Activated naive CD4-positive, alpha-beta T cell treated with anti-CD3 and anti-CD28 coated beads for 36 hours (primary cell): ENCODE measurements at places on chromosomes 7 and 10.
A peak's percentile ranks its signal among the peaks of the same experiment; 100 is the strongest.

GRCh38 chr10:112938808-112939482, 11.1 kb upstream of the TCF7L2 start:
- H3K36me3 ChIP-seq, result no peaks in the 10 kb centered on the region
- no peaks in the 10 kb centered on the region for H3K4me1 ChIP-seq
- peaks cover 3% of the 10 kb centered on the region for H3K27me3 ChIP-seq
- H3K4me3 ChIP-seq, result no peak overlapping the region
- H3K27ac ChIP-seq, result no peak overlapping the region

DNA sequence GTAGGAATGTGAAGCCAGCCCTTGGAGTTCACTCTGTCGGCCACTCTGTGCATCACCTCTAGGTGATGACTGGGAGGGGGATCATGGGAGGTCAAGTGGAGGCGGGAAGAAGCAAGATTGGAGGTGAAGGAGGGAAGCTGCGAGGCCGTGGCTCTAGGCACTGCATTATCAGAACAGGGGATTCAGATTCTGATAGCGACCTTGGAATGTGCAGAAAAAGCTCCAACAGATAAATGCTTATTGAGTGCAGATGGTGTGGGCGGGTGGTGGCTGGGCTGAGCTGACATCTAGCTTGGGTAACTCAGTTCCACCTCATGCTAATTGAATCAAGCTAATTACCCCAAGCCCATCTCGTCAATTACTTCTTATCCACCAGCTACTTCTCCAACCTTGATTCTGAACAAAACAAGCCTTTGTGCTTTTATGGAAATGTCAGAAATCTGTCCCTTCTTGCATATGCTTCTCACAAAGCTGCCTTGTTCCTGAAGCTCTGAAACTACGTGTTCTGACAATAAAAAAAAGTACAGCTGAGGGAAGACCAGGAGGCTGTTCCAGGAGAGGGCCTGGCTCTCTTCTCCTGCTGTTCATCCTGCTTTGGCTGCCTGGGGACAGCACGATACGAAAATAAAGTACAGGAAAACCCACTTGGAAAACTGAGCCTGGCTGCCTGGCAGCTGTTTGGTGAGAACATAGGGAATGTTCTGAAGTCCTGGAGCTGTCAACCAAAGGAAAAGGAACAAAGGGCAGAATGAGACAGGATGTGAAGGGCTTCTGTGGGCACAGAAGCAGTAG, 27.5 kb downstream of the STRA8 start:
- peaks cover 2% of the 10 kb centered on the region for H3K36me3 ChIP-seq
- H3K4me3 ChIP-seq, result no peak overlapping the region
- H3K27me3 ChIP-seq, result peaks cover 2% of the 10 kb centered on the region
- peak overlapping the region; percentile 21 for H3K27ac ChIP-seq

DNA sequence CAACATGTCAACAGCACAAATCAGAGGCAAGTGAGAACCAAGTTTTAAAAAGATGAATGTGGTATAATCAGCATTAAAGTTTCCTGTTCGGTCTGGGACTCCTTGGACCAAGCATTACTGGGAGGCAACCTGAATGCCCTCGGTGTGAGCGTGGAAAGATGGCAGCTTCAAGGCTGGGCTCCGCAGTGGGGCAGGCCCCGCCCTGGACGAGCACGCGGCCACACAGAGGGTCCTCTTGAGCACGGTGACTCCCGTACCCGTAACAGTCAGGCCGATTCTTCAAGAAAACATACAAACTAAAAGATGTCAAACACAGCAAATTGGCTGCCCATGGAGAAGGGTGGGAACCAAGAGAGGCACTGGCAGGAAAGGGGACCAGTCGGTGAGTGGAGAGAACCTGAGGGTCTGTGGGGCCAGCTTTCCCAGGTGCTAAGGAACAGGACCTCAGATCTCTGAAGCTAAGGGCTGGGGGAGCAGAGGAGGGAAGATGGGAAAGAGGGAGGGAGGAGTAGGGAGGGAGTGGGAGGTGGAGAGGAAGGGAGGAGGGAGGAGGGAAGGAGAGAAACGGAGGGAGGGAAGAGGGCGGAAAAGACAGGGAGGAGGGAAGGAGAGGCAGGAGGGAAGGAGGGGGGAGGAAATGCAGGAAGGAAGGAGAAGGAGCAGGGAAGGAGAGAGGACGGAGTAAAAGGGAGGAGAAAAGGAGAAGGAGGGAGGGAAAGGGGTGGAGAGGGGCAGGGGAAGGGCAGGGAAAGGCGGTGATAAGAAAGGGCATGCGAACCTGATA, 71.2 kb upstream of the FAM20C start:
- H3K27me3 ChIP-seq, result peaks cover 12% of the 10 kb centered on the region
- no peak for DNase-seq
- no peaks in the 10 kb centered on the region for H3K4me1 ChIP-seq
- H3K27ac ChIP-seq, result no peak overlapping the region

- H3K36me3 ChIP-seq, result no peaks in the 10 kb centered on the region
- no peaks in the 10 kb centered on the region for H3K4me1 ChIP-seq
- no peak within 1 kb of the TSS for H3K27ac ChIP-seq
- H3K4me3 ChIP-seq, result no peak within 1 kb of the TSS
- DNase-seq, result peak; percentile 38
Measured at GRCh38 chr10:49679480-49679893, at the start of gene C10orf53. TSS of gene C10orf53 (plus strand) at chr10:49679651. CDS start at chr10:49679698, 47 bp downstream.

- no peak within 1 kb of the TSS for H3K27ac ChIP-seq
- H3K27me3 ChIP-seq, result peaks cover 63% of the 10 kb centered on the region
- no peaks in the 10 kb centered on the region for H3K36me3 ChIP-seq
- DNase-seq, result no peak
- peak within 1 kb of the TSS; percentile 38 for H3K4me3 ChIP-seq
- peaks cover 20% of the 10 kb centered on the region for H3K4me1 ChIP-seq
Measured at GRCh38 chr7:27173956-27174873, at the start of gene HOXA10. TSS of gene HOXA10 (minus strand) at chr7:27174320. CDS start at chr7:27174306, 14 bp downstream.

- no peak overlapping the region for H3K27ac ChIP-seq
- no peak overlapping the region for H3K4me3 ChIP-seq
- H3K36me3 ChIP-seq, result no peaks in the 10 kb centered on the region
- no peak for DNase-seq
- no peaks in the 10 kb centered on the region for H3K27me3 ChIP-seq
- peaks cover 11% of the 10 kb centered on the region for H3K4me1 ChIP-seq
Measured at GRCh38 chr10:69503001-69503895, 52.0 kb downstream of the TSPAN15 start.

DNA sequence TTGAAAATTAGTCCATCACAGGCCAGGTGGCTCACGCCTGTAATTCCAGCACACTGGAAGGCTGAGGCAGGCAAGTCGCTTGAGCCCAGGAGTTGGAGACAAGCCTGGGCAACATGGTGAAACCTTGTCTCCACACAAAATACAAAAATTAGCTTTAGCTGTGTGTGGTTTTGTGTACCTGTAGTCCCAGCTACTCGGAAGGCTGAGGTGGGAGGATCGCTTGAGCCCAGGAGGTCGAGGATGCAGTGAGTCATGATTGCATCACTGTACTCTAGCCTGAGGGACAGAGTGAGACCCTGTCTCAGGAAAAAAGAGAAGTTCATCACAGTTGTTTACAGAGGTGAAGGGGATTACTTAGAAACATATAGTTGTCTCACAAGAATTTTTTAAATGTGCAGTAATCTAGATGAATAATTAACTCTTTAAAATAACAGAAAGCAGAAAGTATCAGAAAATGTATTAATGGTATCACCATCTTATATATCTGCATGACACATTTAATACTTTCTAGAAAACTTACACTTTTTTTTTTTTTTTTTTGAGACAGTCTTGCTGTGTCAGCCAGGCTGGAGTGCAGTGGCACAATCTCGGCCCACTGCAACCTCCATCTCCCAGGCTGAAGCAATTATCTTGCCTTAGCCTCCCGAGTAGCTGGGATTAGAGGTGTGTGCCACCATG, 8.9 kb downstream of the LCOR start:
- H3K27ac ChIP-seq, result no peak overlapping the region

GRCh38 chr10:35322636-35323035, 13.7 kb upstream of the CCNY start:
- DNase-seq, result no peak
- H3K27ac ChIP-seq, result no peak overlapping the region
- H3K36me3 ChIP-seq, result peaks cover 31% of the 10 kb centered on the region
- no peak overlapping the region for H3K4me3 ChIP-seq
- peaks cover 2% of the 10 kb centered on the region for H3K4me1 ChIP-seq
- no peaks in the 10 kb centered on the region for H3K27me3 ChIP-seq

- H3K4me3 ChIP-seq, result peak overlapping the region; percentile 90
- peak overlapping the region; percentile 89 for H3K27ac ChIP-seq
- peaks cover 27% of the 10 kb centered on the region for H3K36me3 ChIP-seq
- DNase-seq, result peak; percentile 18
- peaks cover 2% of the 10 kb centered on the region for H3K27me3 ChIP-seq
- H3K4me1 ChIP-seq, result peaks cover 38% of the 10 kb centered on the region
Measured at GRCh38 chr7:10973942-10974911, 555 bp downstream of the PHF14 start.

- no peaks in the 10 kb centered on the region for H3K36me3 ChIP-seq
- H3K27me3 ChIP-seq, result no peaks in the 10 kb centered on the region
- H3K27ac ChIP-seq, result no peak overlapping the region
- H3K4me3 ChIP-seq, result no peak overlapping the region
- no peaks in the 10 kb centered on the region for H3K4me1 ChIP-seq
Measured at GRCh38 chr7:82263920-82264782, 179.4 kb downstream of the CACNA2D1 start.

- peaks cover 45% of the 10 kb centered on the region for H3K4me1 ChIP-seq
- H3K27ac ChIP-seq, result peak overlapping the region; percentile 23
- peaks cover 7% of the 10 kb centered on the region for H3K27me3 ChIP-seq
- H3K36me3 ChIP-seq, result peaks cover 2% of the 10 kb centered on the region
- peak overlapping the region; percentile 92 for H3K4me3 ChIP-seq
Measured at GRCh38 chr7:148982654-148983199, 45.6 kb downstream of the PDIA4 start.

DNA sequence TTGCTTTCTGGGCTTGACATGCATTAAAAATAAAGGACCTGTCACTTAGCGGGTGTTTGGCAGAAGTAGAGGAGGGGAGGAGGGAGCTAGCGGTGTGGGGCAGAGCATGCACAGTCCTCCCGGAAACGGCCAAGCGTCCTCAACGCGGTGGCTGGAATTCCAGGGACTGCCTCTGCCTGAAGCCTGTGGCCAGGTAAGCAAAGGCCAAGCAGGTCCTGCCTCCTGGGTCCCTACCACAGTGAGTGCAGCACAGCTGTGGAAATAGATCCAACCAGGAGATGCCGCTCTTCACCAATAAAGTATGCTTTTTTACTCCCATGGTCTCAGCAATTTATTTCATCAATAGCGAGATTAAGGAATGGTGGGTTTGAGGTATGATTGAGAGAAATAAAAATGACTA, 323.4 kb downstream of the WDR37 start:
- no peaks in the 10 kb centered on the region for H3K4me1 ChIP-seq
- H3K27ac ChIP-seq, result no peak overlapping the region
- H3K27me3 ChIP-seq, result peaks cover 42% of the 10 kb centered on the region
- no peaks in the 10 kb centered on the region for H3K36me3 ChIP-seq

DNA sequence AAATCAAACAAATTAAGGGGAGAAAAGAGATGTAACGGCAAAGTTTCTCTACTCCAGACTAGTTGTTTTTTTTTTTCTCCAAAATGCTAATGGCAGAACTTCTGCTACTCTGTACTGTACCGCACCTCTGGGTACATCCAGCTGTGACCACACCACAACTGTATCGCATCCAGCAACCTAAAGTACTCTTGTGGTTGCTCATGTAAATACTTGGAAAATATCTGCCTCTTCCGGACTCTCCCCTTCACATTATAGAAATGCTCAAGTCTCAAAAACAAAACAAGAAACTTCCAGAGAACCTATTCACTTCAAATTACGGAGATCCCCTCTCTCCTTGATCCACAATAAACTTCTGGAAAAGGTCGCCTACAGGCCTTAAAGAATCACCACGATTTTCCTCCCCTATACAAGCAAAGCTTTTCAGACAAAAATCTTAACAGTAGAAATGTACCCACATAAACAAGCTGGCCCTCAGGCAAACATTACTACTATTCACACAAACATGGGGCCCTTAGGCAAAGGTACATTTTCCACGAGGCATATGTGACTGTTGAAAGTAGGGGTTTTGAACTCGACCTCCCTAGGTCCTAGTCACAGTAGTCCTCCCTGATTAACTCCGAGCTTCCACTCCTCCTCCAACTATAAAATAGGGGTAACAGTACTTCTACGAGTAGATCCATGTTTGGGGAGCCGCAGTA, 222.9 kb upstream of the MKLN1 start:
- H3K4me1 ChIP-seq, result peaks cover 63% of the 10 kb centered on the region
- DNase-seq, result peak; percentile 27
- peaks cover 7% of the 10 kb centered on the region for H3K36me3 ChIP-seq
- no peaks in the 10 kb centered on the region for H3K27me3 ChIP-seq

GRCh38 chr7:25180946-25181345, 47.3 kb downstream of the NPVF start:
- H3K4me3 ChIP-seq, result peak overlapping the region; percentile 83
- peaks cover 19% of the 10 kb centered on the region for H3K4me1 ChIP-seq
- no peak for DNase-seq

GRCh38 chr10:110754375-110755105, 110.4 kb downstream of the RBM20 start:
- H3K4me3 ChIP-seq, result no peak overlapping the region
- H3K27ac ChIP-seq, result no peak overlapping the region
- no peak for DNase-seq
- H3K4me1 ChIP-seq, result peaks cover 44% of the 10 kb centered on the region
- peaks cover 3% of the 10 kb centered on the region for H3K36me3 ChIP-seq
- no peaks in the 10 kb centered on the region for H3K27me3 ChIP-seq

- peaks cover 2% of the 10 kb centered on the region for H3K27me3 ChIP-seq
- H3K27ac ChIP-seq, result no peak overlapping the region
- H3K4me3 ChIP-seq, result no peak overlapping the region
- no peaks in the 10 kb centered on the region for H3K36me3 ChIP-seq
- no peak for DNase-seq
- H3K4me1 ChIP-seq, result no peaks in the 10 kb centered on the region
Measured at GRCh38 chr7:13106513-13106912, 419.1 kb downstream of the ARL4A start.

DNA sequence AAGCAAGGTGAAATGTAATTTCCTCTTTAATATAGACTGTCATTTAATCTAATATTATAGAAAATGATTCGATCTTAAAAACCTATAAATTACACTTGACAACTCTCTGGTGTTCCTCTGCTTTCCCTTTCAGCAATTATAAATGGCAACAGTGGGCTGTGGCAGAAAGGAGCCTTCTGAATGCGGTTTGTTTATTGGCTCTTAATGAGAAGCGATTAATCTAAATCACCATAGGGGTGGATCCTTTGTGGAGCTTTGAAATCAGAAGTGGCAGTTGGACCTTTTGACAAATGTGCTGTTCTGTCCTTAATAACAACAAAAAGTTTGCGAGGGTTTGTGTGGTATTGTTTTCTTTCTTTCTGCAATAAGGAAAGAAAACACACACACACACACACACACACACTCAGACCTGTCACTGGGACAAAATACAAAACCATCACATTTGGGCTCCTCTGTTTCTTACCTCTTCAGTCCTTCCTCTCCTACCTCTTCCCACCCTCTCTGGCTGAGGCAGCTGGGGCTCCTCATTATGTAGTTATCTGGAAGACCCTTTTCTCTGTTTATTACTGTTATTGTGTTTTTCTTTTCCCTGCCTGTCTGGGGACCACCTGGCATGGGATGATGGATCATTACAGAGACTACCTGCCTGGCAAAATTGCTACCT, 316.2 kb downstream of the SORCS3 start:
- H3K4me3 ChIP-seq, result no peak overlapping the region
- H3K27me3 ChIP-seq, result no peaks in the 10 kb centered on the region
- DNase-seq, result no peak

- H3K27ac ChIP-seq, result no peak overlapping the region
- H3K4me1 ChIP-seq, result no peaks in the 10 kb centered on the region
- no peak overlapping the region for H3K4me3 ChIP-seq
- H3K27me3 ChIP-seq, result no peaks in the 10 kb centered on the region
Measured at GRCh38 chr10:78959924-78960285, 108.9 kb upstream of the ZMIZ1 start.
